Activated CD4-positive, alpha-beta T cell treated with anti-CD3 and anti-CD28 coated beads for 4 hours (primary cell): ENCODE measurements at places on chromosomes 11 and 22.

DNA sequence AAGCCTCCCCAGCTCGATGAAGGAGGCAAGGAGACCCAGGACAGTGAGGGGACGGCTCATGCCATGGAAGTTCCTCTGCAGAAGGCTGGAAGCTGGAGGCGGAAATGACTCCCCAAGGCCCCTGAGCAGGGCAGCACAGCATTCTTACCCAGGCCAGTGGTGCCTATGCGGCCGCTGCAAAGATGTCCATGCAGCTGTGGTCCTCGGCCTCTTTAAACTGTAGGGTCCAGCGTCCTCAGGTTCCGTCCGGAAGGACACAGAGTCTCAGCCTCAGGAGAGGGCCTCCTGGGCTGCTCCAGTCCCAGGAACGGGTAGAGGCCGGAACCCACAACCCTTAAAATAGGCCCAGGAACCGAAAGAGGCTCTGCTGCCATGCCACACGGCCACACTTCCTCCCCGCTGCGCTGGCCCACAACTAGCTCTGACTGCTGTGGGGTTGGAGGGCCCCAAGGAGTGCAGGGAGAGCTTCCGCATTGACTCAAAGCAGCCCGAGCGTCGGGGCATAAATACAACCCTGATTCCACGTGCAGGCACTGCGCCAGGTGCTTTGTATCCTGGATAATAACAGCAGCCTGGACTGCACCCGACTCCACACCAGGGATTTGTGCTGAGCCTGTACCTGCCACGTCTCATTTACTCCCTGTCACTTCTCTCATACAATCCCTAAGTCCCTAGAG lies 5.5 kb downstream of the KIAA0930 start:
- no peak for DNase-seq

GRCh38 chr11:113389272-113389671 lies 1.7 kb downstream of the ANKK1 start:
- no peak for DNase-seq

GRCh38 chr22:28582806-28583205 lies 96.8 kb downstream of the TTC28 start:
- no peak for DNase-seq

DNA sequence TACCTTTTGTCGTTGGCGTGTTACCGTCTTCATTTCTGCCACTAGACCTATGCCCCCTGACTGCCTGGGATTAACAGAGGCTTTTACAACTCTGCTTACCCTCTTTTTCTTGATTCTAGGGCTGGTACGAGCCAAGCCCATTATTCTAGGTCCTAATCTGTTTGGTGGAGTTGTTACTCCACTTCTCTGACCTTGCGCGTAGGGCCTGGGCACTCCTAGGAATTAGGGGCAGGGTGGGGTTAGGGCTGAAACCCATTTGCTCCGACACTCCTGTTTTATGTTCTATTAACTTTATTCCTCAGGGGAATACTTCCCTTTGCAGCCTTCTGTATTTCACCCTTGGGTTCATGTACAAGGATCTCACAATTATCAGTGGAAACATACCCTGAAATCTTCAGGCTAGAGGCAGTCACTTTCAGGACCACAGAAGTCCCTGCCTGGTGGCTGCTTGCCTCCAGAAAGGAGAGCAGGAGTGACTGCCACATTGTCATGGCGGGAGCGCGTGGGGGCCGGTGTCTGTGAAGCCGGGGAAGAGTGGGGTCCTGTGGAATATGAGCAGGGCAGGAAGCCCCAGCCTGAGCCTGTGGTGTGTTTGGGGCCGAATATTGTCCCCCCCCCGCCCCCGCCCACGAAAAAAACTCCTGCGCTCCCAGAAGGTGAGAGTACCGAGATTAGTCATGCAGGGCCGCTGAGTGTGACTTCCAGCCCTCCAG lies 731 bp upstream of the SLC37A2 start:
- no peak for DNase-seq

GRCh38 chr11:24356501-24356900 lies 140.4 kb upstream of the LUZP2 start:
- no peak for DNase-seq

- no peak for DNase-seq
These were observed 254.5 kb upstream of the NARS2 start for GRCh38 chr11:78829146-78829545.

DNA sequence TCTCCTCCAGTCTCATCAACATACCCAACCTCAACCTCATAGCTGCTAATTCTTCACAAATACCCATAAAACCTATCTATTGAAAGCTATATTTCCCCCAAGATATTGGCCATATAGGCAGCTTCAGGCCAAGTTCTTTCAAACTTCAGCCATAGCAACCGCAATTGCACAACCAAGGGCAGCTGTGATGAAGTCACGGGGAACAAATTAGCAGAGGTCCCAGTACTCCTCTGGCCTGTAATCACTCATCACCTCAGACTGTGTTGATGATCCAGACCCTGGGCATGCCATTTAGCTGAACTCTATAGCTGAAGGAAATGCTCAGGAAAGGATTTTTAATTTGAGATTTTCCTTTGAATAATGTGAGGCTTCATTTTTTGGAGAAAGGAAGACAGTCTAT lies 84.1 kb downstream of the SLC1A2 start:
- no peak for DNase-seq

GRCh38 chr11:15837901-15838489 lies 518.4 kb downstream of the SOX6 start:
- no peak for DNase-seq

DNA sequence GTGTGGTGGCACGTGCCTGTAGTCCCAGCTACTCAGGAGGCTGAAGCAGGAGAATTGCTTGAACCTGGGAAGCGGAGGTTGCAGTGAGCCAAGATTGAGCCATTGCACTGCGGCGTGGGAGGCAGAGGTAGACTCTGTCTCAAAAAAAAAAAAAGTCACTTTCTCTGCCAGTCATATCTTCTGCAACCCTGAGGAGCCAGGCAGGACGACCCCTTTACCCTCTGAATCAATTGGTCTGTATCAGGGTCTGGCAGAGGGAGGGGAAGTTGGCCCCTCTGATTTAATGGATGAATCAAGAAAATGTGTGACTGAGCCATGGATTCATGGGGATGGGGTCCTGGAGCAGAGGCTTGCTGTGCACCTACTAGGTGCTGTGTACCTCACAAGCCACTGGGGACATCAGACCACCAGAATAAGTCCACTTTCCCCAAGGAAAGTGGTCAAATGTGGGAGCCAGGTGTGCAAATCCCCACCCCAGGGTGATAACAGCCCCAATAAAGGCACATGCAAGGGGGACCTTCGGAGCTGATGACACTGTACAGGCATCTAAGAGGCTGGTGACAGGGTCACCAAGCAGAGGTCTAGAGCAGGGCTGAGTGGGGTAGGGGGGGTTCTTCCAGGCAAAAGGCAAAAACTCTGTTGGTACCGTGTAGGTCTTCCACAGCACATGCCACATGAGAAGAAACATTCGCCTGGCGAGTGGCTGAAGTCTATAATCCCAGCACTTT lies 29.0 kb downstream of the TXN2 start:
- DNase-seq, result peak; percentile 28

- DNase-seq, result no peak
These were observed 5.9 kb downstream of the TSPAN32 start for GRCh38 chr11:2307501-2308331.

- no peak for DNase-seq
These were observed 73.1 kb downstream of the FBLN1 start for GRCh38 chr22:45575607-45576272.
